ENCODE measurements at places on chromosomes 11 and 22. TPM values are rescaled to one million over a fixed set of nuclear protein-coding genes. Genes with fewer than 3 reads are reported as not detected.

DNA sequence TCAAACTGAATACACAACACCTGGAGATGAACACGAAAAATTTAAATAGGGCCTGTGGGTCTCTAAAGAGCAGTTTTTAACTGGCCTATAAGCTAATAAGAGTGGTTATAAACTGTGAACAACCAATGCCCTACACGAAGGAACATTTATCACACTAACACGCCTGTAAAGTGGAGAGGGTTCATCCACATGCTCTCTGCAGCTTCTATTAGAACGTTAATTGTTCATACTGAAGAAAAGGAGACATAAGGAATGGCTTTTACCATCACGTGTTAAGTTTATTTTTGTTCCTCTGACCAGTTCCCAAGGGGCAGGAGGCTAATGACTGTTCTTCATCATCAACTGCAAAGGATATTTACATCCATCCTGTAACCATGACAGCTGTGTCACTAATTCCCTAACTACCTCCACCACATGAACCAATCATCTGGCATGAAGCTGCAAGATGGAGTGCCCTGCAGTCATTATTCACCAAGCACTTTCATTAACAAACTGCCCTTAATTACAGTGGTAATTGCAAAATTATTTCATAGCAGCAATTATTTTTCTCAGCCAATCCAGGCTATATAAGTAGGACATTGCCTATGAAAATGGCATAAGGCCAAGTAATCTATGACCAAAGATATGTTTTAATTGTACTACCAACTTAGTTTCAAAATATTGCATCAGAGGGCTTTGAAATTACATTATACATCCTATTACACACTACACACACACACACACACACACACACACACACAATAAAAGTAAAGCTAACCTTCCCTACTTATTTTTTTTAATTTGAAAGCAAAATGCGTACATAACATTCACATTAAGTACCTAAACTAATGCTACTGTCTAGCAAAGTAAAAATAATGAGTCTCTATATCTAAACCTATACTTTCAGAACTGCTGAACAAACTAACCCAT is 186.7 kb downstream of the CADM1 start:
- no peak for DNase-seq

GRCh38 chr11:36874291-36874690 is 276.3 kb upstream of the RAG2 start:
- no peak for DNase-seq

- peak; percentile 35 for DNase-seq
Measured at GRCh38 chr11:72079819-72080325, 470 bp downstream of the NUMA1 start.

DNA sequence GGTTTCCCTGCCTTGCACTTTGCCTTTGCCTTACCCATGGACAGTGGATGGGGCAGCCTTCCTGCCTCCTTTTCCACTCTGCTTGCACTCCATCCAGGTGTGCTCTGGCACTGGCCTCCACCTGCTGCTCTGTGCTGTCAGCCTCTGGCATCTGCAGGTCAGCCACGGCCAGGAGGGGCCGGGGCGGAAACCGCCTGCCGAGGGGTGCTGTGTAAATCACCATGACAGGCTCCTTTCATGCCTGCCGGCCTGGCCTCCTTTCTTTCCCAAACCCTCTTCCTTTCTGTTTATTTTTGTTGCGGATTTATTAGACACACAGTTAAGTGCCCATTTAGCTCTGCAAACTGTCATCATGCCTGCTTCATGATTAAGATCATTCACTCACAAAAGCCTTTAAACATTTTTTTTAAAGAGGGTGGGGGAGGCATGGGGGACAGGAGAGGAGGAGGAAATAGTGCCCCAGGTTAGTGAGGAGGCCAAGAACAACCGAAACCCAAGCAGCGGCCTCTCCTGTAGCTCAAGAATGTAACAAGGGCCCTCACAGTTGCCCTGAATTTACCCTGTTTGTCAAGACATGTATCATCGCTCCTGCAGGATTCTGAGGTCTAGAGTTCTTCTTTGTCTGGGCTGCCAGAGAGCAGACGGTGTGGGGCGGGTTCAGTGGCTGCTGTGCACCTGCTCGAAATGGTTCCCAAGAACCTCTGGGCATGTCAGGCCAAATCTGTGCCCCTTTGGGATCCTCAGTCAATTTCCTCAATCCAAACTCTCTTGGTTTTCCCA is 83.3 kb downstream of the BARX2 start:
- DNase-seq: no peak

DNA sequence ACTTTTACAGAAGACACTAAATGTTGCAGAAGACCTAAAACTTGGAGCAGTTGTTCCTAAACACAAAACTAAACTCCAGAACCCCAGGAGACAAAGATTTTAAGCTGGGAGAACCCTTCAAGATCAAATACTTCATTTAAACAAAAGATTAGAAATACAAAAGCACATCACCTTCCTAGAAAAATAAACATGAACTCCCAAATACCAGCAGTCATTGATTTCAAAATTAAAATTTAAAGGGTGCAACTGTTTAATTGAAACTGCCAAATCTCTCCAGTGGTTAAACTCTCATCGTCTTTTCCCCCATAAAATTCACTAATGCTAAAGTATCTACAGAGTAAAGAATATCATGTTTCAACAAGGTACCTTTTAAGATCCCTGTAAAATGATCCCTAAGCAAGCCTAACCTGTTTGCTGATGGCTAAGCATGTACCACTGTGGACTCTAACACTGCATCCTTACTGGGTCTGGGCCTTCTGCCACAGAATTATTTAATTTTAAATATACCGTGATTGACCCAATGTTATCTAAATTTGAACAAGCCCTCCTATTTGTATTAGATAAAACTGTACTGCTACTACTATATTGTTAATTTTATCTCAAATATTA is 53.7 kb upstream of the CCDC34 start:
- no peak for DNase-seq

DNA sequence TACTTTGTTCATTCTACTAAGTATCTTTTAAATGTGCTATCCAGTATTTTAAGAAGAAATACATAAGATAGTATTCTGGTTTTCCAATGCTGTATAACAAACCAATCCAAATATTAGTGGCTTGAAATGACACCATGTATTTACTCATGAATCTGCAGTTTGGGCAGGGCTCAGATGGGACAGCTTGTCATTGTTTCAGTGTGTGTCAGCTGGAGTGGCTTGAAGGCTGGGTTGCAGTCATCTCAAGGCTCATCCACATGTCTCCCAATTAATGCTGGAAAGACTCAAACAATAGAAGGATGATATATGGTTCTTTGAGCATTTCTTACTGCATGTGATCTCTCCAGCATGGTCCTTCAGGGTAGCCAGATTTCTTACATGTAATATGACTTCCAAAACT is 146.2 kb downstream of the ARHGAP42 start:
- DNase-seq: no peak

DNA sequence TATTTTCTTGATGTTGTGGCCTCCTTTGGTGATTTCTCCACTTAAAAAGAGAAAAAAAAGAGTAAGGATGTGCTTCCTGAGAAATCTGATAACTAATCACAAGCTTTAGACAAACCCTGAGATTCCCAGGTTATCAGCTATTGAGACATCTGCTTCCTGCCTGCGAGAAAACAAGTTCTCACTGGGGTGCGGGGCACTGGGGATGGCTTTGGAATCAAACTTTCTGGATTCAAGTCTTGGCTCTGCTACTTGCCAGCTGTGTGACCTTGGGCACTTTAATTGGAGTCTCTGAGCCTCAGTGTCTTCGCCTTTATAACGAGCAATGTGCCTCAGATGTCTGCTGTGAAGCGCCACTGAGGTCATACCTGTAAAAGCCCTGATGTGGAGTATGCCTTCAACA is 152.5 kb upstream of the NAV2 start:
- DNase-seq: no peak

DNA sequence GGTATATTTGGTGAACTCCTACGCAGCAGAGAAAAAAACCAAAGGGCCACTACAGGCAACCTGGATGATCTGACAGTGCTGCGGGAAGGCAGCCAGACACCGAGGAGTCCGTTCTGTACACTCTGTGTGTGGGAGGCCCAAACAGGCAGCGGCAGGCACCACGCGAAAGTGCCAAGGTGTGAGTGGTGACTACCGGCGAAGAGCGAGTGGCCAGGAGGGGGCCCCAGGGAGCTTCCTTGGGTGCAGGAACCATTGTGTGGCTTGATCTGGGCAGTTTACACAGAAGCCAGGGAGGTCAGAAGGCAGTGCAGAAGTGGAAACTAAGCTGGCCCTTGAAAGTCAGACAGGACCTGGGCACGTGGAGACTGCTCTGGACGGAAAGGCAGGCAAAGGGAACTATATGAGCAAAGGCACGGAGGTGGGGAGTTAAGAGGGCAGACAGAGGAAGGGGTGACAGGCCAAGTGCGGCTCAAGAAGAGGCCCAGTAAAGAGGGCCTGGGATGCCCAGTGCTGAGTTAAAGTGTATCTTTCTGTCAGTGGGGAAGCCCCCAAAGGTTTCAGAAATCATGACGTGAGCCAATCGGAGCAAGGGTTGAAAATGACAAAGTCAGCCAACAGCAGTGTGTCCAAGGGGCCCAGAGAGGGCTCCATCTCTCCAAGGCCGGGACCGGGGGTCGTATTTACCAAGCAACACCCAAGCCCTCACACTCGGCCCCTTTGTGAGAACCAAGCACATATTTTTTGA is 10.6 kb downstream of the TMEM184B start:
- peak; percentile 60 for DNase-seq

DNA sequence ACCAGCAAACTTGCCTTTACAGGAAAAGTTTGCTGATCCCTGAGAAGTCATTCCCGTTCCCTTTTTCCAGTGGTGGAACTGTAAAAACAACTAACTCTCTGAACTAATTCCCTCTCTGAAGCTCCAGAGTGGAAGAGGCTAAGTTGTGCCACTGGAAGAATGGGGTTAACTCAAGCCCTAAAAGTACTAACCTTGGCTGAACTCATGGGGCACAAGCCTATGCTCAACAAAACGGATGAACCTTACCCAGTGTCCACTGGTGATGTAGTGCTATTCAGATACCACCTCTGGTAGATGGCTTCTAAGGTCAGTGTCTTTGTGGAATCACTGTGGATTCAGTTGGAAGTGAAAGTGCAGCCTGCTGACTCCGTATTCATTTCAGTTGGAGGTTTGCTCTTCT is 59.9 kb upstream of the GNAZ start:
- DNase-seq: no peak

- DNase-seq: no peak
Measured at GRCh38 chr11:78920329-78920728, 345.7 kb upstream of the NARS2 start.

DNA sequence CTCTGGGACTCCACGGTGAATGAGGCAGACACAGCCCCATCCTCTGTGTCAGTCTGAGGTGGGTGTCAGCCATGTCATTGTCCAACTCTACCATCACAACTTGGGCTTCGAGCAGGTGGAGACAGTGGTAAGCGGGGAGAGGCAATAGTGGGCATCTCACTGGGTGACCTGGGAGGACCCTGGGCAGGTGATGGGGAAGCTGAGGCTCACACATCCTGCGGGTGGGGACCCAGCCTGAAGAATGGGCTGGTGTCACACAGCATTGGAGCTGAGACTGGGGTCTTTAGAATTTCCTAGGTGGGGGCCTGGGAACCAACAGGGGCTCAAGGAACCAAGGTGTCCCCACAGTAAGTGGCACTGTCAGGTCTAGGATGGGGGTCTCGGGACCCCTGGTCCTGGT is 7.0 kb upstream of the SMARCB1 start:
- no peak for DNase-seq

DNA sequence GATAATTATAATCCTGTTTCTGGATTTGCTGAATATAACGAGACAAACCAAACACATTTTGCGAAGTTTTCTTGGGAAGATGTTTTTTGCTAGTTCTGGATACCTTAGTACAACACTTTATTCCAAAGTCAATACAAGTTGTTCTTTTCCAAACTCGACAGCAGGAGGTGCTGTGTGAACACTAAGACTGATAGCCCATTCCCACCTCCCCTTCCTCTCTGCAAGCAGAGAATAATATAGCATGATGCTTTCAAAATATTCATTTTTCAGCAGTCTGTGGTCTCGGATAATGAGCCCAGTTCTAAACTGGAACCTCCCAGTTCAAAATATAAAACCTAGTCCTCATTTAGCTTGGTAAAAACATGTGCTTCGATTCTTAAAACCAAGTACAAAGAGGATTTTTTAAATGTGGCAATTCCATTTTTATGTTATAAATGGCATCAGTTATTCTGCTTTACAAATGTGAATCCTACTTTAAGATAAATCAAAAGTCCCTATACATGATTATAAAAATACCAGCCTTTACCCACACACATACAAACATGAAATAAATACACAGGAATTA is 129.1 kb downstream of the DCDC1 start:
- DNase-seq: peak; percentile 43

DNA sequence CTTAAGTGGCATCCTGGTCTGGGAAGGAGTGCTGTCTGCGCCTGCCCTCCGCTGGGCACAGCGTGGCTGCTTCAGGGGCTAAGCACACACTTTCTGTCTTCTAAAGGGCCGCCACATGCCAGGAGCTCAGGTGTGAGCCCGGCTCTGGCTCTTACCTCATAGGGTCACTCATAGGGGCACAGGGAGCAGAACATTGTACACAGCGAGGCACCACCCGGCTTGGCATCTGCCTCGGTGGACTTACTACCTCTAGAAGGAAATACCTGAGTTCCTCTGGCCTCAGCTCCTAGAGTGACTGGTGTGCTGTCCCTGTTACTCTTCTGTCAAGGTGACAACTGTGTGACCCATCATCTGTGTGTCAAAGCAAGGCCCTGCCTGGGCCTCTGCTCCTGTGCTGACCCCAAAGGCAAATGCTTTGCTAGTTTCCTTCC is 13.4 kb downstream of the NEAT1 start:
- DNase-seq: no peak

DNA sequence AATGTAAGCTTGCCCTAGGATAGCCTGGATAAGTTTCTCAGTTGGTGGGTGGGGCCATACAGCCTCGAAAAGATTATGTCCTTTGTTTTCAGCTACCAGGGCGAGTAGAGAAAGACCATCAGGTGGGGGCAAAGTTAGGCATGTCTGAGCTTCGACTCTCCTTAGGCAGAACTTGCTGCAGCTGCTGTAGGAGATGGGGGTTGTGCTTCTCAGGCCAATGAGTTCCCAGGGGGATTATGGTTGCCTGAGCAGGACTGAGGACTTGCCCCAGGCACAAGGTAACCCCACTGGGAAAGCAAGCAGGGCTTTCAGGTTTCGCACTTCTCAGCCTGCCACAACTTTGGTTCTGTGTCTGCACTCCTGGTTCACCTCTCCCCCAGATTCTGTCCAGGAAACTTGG is 173.4 kb upstream of the SESN3 start:
- no peak for DNase-seq

- DNase-seq: no peak
Measured at GRCh38 chr22:50683086-50683993, 10.7 kb downstream of the SHANK3 start.

OR5B21 gene
- not detected for total RNA-seq

CABP7 gene
- not detected for total RNA-seq

MS4A7 gene
- total RNA-seq: not detected

BACE1 gene
- 31.5 TPM for total RNA-seq

TMEM225 gene
- total RNA-seq: not detected

LDHAL6A gene
- total RNA-seq: not detected

MS4A4E gene
- not detected for total RNA-seq

NPAS4 gene
- 0.32 TPM for total RNA-seq

CHST1 gene
- total RNA-seq: 0.97 TPM

Data from fibroblast of villous mesenchyme (primary cell).